ENCODE measurements at places on chromosomes 3 and 15. TPM values are rescaled to one million over a fixed set of nuclear protein-coding genes. Genes with fewer than 3 reads are reported as not detected.

GRCh38 chr3:13504161-13504831 is 24.2 kb downstream of the HDAC11 start:
- H3K4me1 ChIP-seq: no peaks in the 10 kb centered on the region
- H3K36me3 ChIP-seq: peaks cover 3% of the 10 kb centered on the region
- no peak overlapping the region for H3K27ac ChIP-seq

DNA sequence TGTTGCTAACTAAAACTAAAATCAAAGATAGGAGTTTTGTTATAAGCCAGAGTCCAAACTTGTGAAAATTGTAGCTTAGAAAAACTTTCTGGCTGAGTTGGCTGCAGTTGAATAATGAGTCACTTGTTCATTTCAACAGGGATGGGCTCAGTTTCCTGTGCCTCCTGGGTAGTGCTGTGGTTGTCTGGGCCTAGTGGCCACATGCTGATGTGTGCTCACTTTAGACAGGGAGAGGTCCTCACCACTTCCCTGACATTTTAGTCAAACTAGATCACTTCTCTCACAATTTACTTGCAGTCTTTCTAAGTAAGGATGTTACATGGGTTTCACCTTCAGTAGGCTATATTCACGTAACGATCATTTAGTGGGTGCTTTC is 6.3 kb upstream of the UBE2Q2 start:
- H3K36me3 ChIP-seq: no peaks in the 10 kb centered on the region
- no peak overlapping the region for H3K27ac ChIP-seq
- no peak overlapping the region for H3K4me3 ChIP-seq
- H3K4me1 ChIP-seq: peaks cover 9% of the 10 kb centered on the region
- peaks cover 12% of the 10 kb centered on the region for H3K27me3 ChIP-seq

Gene PRR20G
- total RNA-seq: not detected

DNA sequence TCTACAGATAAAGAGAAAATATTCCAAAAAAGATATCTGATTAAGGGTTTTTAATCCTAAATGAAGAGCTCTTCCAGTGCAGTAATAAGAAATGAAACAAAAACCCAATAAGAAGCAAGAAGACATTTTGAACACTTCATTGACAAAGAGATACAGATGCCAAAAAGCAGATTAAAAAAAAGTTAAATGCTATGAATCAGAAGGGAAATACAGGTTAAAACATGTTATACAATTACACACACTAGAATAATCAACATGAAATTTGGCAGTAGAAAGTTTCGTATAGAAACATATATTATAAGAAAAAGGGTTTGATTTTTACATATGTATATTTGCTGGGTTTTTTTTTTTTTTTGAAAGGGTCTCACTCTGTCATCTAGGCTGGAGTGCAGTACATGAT is 135.0 kb downstream of the ROBO1 start:
- H3K27me3 ChIP-seq: no peaks in the 10 kb centered on the region
- H3K36me3 ChIP-seq: no peaks in the 10 kb centered on the region

DNA sequence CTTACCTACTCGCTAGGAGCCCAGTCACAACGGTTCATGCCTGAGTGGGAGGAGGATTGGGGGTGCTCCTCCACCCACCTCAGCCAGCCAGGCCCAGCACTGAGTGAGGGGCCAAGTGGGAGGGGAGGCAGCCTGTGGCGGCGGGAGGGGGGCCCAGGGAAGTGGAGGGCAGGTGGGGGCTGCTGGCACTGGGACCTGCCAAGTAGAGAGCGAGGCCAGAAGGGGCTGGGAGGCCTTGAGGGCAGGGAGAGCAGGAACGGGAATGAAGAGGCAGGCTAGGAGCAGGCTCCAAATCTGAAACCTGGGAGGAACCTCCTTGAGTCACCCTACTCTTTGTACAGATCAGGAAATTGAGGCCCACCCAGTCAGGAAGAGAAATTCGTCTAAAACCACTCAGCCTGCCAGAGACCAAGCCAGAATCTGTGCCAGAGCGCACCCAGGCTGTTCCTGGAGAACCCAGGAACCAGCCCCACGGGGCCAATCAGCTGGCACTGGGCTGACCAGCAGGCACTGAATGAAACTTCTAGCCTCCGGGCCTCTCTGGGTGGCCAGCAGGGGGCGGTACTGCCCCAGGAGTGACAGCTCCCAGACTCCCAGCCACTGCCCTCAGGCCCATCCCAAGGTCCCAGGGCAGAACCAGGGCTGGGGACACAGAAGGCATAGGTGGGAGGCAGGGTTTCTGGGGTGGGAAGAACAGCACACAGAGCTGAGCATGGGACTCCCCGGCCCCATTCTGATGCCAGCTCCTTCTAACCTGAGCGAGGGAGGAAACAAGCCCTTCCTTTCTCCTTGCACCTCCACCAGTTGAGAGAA is 14.8 kb upstream of the CYP11A1 start:
- H3K27me3 ChIP-seq: peaks cover 2% of the 10 kb centered on the region
- no peaks in the 10 kb centered on the region for H3K36me3 ChIP-seq
- no peak overlapping the region for H3K27ac ChIP-seq
- H3K4me1 ChIP-seq: no peaks in the 10 kb centered on the region

- no peak overlapping the region for H3K4me3 ChIP-seq
- peaks cover 37% of the 10 kb centered on the region for H3K27me3 ChIP-seq
- no peaks in the 10 kb centered on the region for H3K36me3 ChIP-seq
- H3K4me1 ChIP-seq: peaks cover 10% of the 10 kb centered on the region
- H3K27ac ChIP-seq: no peak overlapping the region
Observed at GRCh38 chr3:59425371-59425770, 375.5 kb upstream of the CFAP20DC start.

Gene GP9
- total RNA-seq: not detected

DNA sequence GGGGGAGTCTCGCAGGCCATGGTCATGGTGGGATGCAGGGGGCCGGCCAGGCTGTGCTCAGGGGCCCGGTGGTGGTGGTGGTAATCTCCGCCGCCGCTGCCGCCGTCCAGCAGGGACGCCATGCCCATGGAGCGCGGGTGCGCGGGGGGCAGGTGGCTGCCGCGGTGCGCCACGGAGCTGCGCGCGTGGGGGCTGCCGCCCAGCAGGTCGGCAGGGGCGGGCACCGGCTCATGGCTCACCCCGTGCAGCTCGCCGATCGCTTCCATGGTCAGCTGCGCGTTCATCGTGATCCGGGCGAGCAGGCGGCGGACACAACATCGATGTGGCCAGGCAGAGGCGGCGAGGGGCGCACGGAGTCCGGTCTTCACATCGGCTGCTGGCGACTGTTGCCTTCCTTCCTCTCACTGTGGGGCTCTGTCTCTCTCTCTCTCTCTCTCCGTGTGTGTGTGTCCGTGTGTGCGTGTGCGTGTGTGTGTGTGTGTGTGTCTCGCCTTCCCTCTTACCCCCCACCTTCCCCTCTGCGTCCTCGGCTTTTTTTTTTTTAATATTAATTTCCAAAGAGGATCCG is 451 bp downstream of the ONECUT1 start:
- H3K27ac ChIP-seq: peak overlapping the region; percentile 97
- peaks cover 15% of the 10 kb centered on the region for H3K4me1 ChIP-seq
- no peak for DNase-seq
- no peaks in the 10 kb centered on the region for H3K27me3 ChIP-seq
- H3K36me3 ChIP-seq: peaks cover 46% of the 10 kb centered on the region

DNA sequence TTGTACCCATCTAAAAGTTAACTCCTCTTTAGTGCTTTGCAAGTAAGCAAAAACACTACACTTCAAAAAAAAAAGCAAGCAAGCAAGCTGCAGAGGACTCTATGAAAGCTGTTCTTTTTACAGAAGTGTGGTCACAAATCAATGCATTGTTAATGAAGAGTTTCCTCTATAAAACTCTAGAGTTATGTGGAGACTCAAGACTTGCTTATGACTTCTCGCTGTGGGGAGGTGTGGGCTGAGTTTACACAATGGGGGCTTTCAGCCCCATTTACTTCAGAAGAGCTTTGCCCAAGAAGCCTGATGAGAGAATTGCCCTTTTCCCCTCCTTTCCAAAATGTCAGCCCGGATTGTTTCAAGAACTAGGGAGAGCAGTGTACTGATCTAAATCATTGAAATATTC is 144.4 kb downstream of the IGSF11 start:
- H3K27me3 ChIP-seq: peaks cover 2% of the 10 kb centered on the region
- no peak overlapping the region for H3K4me3 ChIP-seq
- no peak overlapping the region for H3K27ac ChIP-seq
- DNase-seq: no peak
- no peaks in the 10 kb centered on the region for H3K4me1 ChIP-seq
- no peaks in the 10 kb centered on the region for H3K36me3 ChIP-seq

GRCh38 chr3:128073185-128073725 is 21.0 kb downstream of the SEC61A1 start:
- H3K27ac ChIP-seq: no peak overlapping the region
- H3K4me3 ChIP-seq: no peak overlapping the region
- H3K36me3 ChIP-seq: peaks cover 2% of the 10 kb centered on the region
- no peak for DNase-seq
- peaks cover 5% of the 10 kb centered on the region for H3K4me1 ChIP-seq

- no peak overlapping the region for H3K4me3 ChIP-seq
- H3K27ac ChIP-seq: no peak overlapping the region
- H3K36me3 ChIP-seq: no peaks in the 10 kb centered on the region
- no peak for DNase-seq
- H3K4me1 ChIP-seq: no peaks in the 10 kb centered on the region
Observed at GRCh38 chr15:71364117-71364584, 248.9 kb downstream of the THSD4 start.

- no peaks in the 10 kb centered on the region for H3K27me3 ChIP-seq
- peak overlapping the region; percentile 28 for H3K27ac ChIP-seq
- no peak overlapping the region for H3K4me3 ChIP-seq
Observed at GRCh38 chr3:73029321-73029796, 32.1 kb upstream of the EBLN2 start.

- DNase-seq: no peak
- H3K27me3 ChIP-seq: no peaks in the 10 kb centered on the region
- no peak overlapping the region for H3K4me3 ChIP-seq
- H3K27ac ChIP-seq: no peak overlapping the region
- peaks cover 17% of the 10 kb centered on the region for H3K4me1 ChIP-seq
- peaks cover 2% of the 10 kb centered on the region for H3K36me3 ChIP-seq
Observed at GRCh38 chr3:15319575-15319974, 12.8 kb downstream of the SH3BP5 start.

Data from progenitor cell of endocrine pancreas (in vitro differentiated cells).